Sigmoid colon (tissue), 7 donors: ENCODE measurements at places on chromosomes 2 and 18. TPM values are rescaled to one million over a fixed set of nuclear protein-coding genes. Genes with fewer than 3 reads are reported as not detected.

Gene LHCGR
- total RNA-seq: not detected

Gene PXDN
- total RNA-seq: 38.5 TPM

Gene UGT1A8
- total RNA-seq: not detected

Gene SCN9A
- total RNA-seq: 17.1 TPM

Gene BMP10
- total RNA-seq: not detected

Gene FKBP1B
- 3.1 TPM for total RNA-seq

Gene PCBP1
- 186 TPM for total RNA-seq

Gene LIPG
- 0.36 TPM for total RNA-seq

Gene CDK15
- total RNA-seq: 0.49 TPM

Gene ANO7
- not detected for total RNA-seq

Gene SLC38A11
- 4.3 TPM for total RNA-seq

Gene TXNDC2
- total RNA-seq: not detected

Gene CD8B2
- not detected for total RNA-seq

DNA sequence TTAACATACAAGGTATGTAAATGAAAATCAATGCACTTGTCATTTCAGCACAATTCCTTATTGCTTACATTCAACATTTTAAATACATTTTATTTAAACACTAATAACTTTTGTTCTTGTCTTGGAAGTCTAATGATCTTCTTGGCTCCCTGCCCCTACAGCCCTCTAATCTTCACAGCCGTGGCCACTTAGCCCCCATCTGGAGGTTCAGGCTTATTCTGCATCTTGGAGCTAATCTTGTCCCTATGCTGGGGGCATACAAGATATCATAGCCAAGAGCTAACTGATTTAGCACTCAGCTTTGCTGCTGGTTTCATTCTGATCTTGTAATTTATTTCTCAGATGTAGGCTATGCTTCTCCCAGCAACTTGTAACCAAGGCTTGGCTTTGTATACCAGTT, 140.8 kb downstream of the TMEFF2 start:
- no peak for DNase-seq

DNA sequence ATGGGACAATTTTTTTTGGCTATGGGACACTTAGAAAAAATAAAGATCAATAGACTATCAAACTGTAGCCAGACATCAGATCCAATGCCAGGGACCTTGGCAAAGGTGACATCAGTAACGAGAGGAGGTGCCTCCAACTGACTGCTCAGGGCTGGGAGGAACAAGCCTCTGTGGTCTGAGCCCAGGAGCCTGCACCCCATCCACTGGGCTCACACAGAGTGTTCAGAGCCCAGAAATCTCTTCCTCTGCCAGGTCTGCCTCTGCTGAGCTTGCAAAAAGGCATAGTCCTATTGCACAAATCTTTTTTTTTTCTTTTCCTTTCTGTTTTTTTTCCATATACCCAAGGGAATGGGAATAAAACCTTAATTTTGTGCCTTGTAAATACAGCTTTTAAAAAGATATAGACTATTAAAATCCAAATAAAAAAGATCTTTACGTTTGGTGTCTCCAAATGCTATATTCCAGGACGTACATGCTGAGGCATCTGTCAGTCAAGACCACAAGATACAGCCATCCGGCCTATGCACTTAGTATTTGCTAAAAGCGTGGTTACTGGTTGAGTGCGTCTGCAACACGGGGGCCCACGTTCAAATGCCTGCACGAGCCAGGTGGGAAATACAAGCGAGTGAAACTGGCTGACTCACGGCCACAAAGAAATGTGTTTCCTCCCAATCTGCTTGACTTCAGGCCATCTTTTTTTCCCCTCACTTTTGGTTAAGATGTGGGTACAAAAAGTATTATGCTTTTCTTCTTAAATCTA, 7.8 kb upstream of the ARHGAP25 start:
- DNase-seq: no peak

GRCh38 chr18:45654677-45655076, 39.4 kb downstream of the SLC14A2 start:
- no peak for DNase-seq

DNA sequence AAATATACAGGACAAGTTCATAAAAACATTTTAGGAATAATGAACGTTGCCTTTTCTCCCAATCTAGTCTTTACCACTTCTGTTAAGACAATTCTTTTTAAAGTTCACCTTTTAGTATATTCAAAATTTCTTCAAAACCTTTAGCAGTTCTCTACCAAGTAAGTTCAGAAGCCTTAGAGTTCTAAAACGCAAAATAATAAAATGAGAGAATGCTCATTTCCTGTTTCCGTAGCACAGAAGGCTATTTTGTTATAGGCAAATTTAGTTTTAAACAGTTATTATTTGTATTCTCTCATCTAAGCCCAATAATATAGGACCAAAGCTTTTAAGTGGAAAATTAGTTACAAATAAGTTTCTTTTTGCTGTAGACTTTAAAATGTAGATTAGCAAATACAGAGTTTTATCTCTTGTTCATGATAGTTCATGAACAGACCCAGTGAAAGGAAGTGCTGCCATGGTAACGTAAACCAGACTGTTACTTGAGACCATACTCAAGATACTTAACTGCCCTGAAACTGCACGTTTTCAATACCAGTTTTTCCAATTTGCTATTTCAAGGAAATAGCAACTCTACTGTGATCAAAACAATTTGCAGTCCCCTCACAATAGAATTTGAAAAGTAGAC, 173.1 kb upstream of the STON1 start:
- DNase-seq: no peak

- DNase-seq: no peak
Measured at GRCh38 chr2:202158796-202159195, 79.6 kb downstream of the SUMO1 start.

DNA sequence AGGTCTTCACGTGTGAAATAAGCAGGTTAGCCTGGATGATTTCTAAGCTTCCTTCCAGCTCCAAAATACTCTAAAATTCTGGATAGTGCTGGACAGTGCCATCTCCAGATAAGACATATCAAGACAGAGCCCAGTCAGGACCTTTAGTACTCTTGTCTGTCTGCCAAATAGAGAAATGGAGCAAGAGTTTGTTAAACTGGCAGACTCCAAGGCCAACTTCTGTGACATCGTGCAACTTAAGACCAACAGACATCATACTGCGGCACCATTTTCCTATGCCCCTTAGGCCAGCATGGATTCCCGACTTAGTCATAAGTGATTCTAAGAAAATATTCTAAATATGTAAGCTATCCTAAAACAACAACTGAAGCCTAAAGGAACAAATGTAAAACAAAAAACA, 118.6 kb downstream of the RBMS1 start:
- no peak for DNase-seq

- DNase-seq: no peak
Measured at GRCh38 chr2:189770590-189771322, 8.2 kb upstream of the OSGEPL1 start.

- DNase-seq: no peak
Measured at GRCh38 chr2:219851801-219852481, 224.5 kb downstream of the SLC4A3 start.

DNA sequence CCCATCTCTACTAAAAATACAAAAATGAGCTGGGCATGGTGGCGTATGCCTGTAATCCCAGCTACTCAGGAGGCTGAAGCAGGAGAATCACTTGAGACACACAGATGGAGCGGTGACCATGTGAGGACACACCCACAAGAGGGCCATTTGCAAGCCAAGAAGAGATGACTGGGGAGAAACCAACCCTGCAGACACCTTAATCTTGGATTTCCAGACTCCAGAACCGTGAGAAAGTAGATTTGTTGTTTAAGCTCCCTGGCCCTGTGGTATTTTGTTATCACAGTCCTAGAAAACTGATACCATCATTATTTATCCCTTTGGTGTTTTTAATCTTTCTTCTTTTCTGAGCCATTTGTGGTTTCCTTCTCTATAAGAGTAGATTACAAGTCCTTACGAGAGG, 88.6 kb upstream of the ID2 start:
- DNase-seq: no peak

DNA sequence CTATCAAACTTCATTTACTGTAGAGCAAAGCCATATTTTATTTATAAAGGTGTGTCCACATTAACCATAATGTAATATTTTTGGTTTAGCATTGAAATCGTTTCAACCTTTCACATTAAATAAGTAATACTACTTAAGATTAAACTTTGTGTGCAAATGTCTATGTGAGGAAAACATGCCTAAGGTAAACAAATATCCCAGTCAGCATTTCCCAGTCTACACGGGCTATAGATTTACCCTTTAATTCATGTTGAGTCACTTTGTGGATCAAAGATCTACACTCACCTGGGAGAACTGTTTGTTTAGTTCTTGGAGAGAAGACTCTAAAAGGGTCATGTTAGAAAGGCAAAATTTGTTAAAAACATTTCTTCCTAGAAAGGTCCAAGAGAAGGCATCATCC, 89.1 kb downstream of the ABCA12 start:
- no peak for DNase-seq

GRCh38 chr2:234245945-234246344, 195.4 kb downstream of the SPP2 start:
- DNase-seq: no peak

GRCh38 chr2:231687133-231687852, 21.0 kb upstream of the PTMA start:
- peak; percentile 83 for DNase-seq

DNA sequence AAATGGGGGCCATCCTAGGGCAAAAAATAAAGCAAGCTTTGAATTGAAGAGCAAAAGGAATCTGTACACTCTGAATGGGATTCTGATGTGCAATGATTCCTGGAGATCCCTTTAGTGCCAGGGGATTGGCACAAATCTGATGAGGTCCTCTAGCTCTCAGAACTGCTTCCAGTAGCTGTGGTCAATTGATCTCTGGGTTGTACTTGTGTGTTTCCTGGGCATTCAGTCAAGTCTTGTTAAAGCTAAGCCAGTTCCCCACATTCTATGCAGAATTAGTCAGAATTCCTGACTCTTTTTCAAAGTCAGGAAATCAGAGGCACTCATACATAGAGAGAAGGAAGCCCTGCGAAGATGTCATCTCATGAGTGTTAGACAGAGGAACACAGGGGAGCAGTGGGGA, 161.3 kb downstream of the DNER start:
- no peak for DNase-seq

- DNase-seq: no peak
Measured at GRCh38 chr2:181876614-181877063, 14.9 kb upstream of the ITPRID2 start.

GRCh38 chr2:236636714-236637470, 67.3 kb downstream of the ACKR3 start:
- DNase-seq: peak; percentile 66

DNA sequence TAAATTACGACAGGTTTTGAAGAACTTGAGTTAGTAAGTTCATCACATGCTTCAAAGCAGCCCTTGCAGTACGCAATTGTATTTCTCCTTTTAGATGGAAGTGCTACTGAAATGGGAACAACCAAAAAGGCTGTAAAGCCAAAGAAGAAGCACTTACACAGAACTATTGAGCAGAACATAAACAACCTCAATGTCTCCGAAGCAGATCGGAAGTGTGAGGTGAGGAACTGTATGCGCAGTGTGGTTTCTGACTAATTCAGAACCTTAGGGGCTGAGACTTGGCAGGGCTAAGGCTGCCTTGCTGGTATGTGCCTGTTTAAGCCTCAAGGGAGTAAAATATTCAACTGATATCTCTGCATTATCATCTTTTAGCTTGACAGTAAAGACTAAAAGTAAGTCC, 8.4 kb downstream of the NCAPH start:
- DNase-seq: no peak

DNA sequence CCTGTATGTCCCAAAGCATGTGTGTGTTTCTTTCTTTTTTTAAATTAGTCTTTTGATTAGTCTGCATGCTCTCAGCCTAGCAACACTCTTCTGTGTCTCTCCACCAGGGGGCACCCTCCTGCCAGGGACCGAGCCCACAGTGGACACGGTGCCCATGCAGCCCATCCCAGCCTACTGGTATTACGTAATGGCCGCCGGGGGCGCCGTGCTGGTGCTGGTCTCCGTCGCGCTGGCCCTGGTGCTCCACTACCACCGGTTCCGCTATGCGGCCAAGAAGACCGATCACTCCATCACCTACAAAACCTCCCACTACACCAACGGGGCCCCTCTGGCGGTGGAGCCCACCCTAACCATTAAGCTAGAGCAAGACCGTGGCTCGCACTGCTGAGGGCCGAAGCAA, 93.8 kb downstream of the NRP2 start:
- no peak for DNase-seq

GRCh38 chr2:176834226-176834625, 378.4 kb upstream of the HNRNPA3 start:
- DNase-seq: no peak

GRCh38 chr2:67055387-67056304, 341.5 kb upstream of the ETAA1 start:
- DNase-seq: no peak

DNA sequence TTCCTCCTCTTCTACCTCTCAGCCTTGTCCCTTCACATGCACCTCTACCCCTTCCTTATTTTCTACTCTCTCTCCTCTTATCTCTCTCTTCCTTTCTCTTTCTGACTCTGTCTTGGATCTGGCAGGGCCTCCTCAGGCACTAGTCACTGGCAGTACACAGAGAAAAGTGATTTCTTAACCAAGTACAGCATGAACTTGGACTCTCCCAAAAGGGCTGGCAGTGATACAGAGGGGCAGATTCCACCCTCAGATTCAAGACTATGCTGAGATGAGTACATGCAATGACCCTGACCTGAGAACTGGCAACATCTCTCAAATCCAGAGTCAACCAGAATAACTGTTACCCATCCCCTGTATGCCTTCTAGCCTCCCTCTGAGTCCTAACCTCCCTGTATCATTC, 4.3 kb downstream of the AOX1 start:
- peak; percentile 88 for DNase-seq

DNA sequence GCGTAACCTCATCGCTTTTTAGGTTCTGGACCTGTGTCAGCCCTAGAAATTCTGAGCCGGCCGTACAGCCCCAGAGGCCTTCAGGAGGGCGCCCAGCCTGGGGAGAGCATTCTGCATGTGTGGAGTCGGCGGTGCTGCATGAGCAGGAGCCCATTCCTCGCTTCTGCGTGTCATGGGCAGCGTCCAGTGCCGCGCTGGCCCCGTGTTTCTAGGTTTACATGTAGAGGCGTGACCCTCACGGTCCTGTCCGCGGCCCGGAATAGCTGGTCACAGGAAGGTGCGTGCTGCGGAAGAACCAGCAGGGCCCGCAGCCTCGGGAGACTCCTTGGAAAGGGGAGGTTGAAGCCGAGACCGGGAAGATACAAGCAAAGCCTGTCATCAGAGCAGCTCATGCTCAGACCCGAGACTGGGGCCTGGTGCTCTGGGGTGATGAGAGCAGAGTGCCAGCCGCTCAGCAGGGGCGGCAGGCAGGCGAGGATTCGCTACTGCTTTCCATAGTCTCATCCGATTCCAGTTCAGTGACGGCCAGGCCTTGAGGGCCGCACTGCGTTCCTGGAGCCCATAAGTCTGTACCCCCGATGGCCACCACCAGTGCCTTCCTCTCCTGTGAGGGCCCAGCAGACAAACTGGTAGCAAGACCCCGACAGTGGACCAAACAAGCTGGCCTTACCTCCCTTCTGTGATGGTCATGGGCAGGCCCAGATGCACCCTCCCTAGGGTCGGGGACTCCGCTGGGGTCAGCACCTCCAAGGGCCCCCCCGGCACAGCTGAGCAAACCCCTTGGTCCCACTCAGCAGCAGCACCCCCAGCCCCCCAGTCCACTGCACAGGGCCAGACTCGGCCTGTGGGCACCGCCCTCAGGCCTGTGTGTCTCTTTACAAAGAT, 15.6 kb upstream of the NFATC1 start:
- peak; percentile 61 for DNase-seq

GRCh38 chr2:210814251-210815025, 258.0 kb downstream of the CPS1 start:
- DNase-seq: no peak

GRCh38 chr2:240302041-240302440, 133.4 kb upstream of the GPC1 start:
- no peak for DNase-seq
